ENCODE measurements at places on chromosomes 6 and 20.

GRCh38 chr6:6591778-6592465 lies 3.4 kb downstream of the LY86 start:
- no peak for DNase-seq

GRCh38 chr20:38617011-38617829 lies 15.6 kb downstream of the ARHGAP40 start:
- DNase-seq, result no peak

DNA sequence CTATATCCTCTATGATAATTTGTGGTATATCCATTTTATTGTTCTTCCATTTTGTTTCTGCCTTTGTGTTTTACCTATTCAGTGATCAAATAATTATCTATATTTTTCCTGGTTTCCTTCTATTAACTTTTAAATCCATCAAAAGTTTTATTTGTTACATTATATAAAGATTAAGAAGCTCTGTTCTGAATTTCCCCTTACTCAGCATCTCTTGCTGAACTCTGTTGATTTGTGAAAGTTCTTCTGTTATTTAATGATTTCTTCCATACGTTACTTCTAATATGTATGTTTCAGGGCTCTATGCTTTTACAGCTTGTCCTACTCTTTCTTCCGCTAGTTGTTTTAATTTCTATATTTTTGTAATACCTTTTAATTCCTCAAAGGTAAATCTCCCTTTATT lies 87.1 kb downstream of the LIN28B start:
- DNase-seq, result no peak

DNA sequence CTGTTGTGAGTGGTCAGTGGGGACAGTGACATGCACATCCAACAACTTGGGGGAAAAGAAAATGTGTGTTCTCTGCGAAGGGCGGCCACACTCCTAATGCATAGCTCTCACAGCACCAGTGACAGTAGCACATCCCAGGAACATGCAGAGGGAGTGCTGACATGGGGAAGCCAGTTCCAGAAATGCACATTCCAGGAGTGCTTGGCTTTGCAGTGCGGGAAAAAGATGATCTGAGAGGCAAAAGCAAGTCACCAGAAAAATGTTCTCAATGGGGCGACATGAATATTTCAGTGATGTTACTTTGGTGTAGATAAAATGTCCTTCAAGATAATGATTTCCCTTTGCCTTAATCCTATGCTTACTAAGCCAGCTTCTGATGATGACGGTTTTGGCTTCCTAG lies 42.9 kb upstream of the PDE10A start:
- no peak for DNase-seq

- no peak for DNase-seq
These were observed 27.5 kb upstream of the EMILIN3 start for GRCh38 chr20:41394081-41394480.

Measured in activated T-cell treated with anti-CD3 and anti-CD28 coated beads, Interleukin-2, amount 50 U/mL, for 48 hours (primary cell).